GM04503 (cell line): ENCODE measurements at places on chromosomes 5 and 9.

DNA sequence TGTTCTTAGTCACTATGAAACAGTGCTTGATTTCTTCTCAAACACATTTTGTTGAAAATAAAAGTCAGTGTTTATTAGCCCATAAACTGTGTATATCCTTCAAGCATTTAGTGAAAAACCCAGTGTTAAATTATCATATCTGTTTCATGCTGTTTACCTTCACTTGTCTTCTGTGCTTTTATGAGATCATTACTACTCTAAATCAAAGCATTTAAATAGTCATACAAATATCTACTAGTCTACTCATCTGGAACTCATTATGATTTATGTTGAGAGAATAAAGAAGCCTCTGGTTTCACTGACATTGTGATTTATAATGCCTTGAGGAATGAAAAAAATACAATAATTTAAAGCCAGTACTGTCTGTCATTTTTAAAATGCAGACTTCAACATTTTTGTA, 366.5 kb downstream of the SLCO4C1 start:
- DNase-seq = no peak

GRCh38 chr5:149114403-149115312, 26.6 kb upstream of the ABLIM3 start:
- DNase-seq = peak; percentile 53

GRCh38 chr5:36685631-36686288, 79.4 kb downstream of the SLC1A3 start:
- DNase-seq = no peak

DNA sequence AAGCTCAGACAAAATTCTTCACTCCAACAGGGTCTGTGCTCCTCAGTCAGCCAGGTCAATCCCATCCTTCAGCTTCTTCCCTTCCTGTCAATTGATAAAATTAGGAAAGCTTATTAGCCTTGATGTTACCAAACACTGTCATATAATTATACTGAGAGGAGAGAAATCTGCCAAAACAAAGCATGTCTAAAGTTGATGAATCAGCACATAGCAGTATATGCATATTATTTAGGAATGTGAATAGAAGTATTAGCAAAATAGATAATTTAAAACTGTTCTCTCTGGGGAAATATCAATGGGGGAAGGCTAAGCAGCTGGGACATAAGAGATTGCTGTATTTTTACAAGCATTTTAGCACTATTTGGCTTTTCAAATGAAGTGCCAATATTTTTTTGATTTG, 107.1 kb downstream of the SAXO1 start:
- DNase-seq = no peak

- DNase-seq = no peak
Measured at GRCh38 chr5:134328619-134329018, 38.4 kb downstream of the CDKL3 start.

GRCh38 chr5:119366540-119366881, 10.7 kb downstream of the TNFAIP8 start:
- no peak for DNase-seq

GRCh38 chr9:127767909-127768331, 10.5 kb downstream of the SH2D3C start:
- DNase-seq = no peak

- DNase-seq = no peak
Measured at GRCh38 chr9:113992994-113993393, 85.1 kb downstream of the AMBP start.

GRCh38 chr9:91130796-91131318, 230.9 kb downstream of the AUH start:
- no peak for DNase-seq

GRCh38 chr9:70385426-70385825, 29.0 kb downstream of the KLF9 start:
- DNase-seq = no peak

DNA sequence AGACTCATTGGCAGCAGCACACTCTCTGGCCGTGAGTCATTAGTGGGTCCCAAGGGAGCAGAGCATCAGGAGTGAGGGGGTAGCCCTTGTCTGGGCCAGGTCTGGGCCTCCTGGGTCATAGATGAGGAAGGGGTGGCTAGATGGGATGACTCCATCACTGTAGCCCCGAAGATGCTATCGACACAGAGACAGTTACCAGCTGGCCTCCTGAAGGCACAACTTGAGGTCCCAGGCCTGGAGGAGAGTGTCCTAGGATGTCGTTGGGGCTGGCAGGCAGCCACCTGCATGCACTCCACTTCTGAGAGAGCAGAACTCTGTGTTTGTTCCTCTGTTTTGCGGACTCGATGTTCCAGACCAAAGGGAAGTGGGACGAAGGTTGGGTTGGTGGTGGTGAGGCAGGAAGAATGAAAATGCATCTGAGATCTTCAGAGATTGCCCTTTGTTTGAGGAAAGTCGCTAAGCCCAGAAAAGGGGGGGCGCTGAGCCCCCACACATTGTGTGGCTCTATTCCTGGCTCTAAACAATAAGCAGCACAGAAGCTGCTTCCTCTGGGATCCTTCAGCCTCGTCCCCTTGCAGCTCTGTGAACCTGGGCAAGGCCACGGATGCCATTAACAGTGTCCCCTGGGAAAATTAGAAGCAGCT, 4.7 kb downstream of the BTNL9 start:
- no peak for DNase-seq

- DNase-seq = no peak
Measured at GRCh38 chr9:36802201-36802920, 229.7 kb downstream of the MELK start.

- no peak for DNase-seq
Measured at GRCh38 chr5:150361301-150361700, 3.8 kb downstream of the TCOF1 start.

DNA sequence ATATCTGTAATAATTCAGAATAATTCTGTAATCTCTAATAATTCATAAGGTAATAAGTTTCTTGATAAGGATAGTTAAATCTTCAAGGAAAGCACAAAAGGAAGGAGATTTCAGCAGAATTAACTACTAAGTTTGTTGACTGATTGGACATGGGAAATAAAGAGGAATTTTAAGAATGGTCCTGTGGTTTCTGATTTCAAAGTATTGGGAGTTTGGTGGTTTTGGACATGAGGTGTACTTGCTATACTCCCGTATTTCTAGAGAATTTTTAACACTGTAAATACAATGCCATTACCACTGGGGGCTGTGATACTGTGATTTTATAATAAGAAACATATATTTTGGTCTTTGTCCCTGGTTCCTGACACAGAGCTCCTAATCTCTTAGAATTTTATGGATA, 123.9 kb downstream of the UNC13B start:
- no peak for DNase-seq

GRCh38 chr5:126938466-126938865, 91.9 kb downstream of the MARCHF3 start:
- peak; percentile 65 for DNase-seq
